ENCODE measurements at places on chromosomes 4 and X. TPM values are rescaled to one million over a fixed set of nuclear protein-coding genes. Genes with fewer than 3 reads are reported as not detected.

Gene CCNB3
- total RNA-seq = 0.95 TPM

Gene SFRP2
- 0.06 TPM for total RNA-seq

Gene HAND2
- 0.55 TPM for total RNA-seq

Gene ARSJ
- 4.6 TPM for total RNA-seq

Gene SH3BP2
- total RNA-seq = 5.3 TPM

All from A549 treated with dexamethasone at 1 μM for 4 hours (cell line).